ENCODE measurements at places on chromosomes 11 and 22.

DNA sequence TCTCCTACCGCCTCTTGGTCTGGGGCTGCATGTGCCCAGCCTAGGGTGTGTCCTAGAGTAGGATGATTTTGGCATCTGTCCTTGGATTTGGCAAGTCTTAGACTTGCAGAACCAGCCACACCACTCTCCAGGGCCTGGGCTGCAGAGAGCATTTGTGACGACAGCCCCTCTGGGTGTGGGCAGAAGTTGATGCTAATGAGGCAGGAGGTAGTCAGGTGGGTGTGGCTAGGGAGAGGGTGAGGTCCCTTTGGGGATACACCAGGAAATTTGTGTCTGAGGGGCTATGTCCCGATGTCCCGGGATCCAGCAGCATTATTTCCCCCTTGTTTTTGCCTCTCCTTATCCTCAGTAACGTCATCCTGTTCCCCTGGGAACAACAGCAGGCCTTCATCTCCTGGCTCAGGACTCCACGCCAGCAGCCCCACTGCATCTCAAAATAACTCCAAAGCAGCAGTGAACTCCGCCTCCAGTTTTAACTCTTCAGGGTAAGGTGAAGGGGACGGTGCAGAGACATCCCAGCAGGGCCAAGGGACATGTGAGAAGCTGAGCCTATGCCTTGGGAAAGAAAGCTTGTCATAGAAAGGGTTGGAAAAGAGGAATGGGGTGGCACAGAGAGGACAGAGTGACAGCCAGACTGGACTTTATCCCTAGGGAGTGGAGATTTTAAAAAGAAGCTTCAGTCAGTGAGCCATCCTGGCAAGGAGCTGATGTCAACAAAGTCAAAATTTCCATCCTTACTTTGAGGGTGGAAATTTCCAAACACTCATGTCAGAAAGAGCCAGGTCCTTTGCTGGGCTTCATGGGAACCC is 8.0 kb upstream of the TLCD5 start:
- no peak for DNase-seq

GRCh38 chr11:47511917-47512316 is 41.0 kb downstream of the CELF1 start:
- no peak for DNase-seq

DNA sequence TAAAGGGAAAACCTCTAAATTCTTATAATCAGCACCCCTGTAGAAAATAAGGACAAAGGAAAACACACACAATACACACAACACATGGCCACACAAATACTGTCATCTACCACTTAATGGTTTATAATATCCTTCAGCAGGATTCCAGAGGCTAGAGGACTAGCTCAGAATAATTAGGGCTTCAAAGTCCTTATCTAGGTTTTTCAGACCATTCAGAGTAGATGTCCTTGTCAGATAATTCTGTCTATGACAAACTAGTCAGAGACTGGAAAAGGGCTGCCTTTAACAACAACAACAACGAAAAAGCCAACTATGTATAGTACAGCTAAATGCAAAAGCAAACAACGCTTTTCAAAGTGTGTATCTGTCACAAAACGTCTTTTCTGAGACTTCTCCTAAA is 456.5 kb upstream of the CNTN5 start:
- no peak for DNase-seq

DNA sequence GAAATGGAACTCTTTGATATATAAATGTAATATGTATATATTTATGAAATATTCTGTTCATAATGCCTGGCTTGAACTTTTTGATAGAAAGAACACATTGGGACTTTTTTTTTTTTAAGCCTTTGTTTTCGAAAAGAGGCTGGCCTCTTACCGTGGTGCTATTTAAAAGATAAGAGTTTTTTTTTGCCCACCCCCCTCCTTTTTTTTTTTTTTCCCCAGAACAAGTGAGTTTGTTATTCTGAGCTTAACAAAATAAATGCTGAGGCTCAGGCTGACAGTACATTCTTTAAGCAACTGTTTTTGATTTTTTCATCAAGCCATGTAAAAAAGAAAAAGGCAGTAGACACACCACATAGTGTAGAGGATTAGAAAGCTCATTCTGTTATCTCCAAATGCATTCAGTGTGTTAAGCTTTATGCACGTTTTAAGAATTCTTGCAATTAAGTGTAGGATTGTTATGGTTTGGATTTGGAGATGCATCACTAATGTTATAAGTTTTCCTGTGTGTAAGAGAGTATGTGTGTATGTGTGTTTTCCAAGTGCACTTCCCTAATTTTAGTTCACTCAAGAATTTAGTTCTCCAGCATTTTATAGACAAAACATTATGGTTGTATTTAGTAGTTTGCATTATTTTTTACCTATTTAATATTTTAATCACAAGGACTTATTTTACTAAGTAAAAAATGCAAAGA is 12.0 kb downstream of the PDHX start:
- DNase-seq, result no peak

DNA sequence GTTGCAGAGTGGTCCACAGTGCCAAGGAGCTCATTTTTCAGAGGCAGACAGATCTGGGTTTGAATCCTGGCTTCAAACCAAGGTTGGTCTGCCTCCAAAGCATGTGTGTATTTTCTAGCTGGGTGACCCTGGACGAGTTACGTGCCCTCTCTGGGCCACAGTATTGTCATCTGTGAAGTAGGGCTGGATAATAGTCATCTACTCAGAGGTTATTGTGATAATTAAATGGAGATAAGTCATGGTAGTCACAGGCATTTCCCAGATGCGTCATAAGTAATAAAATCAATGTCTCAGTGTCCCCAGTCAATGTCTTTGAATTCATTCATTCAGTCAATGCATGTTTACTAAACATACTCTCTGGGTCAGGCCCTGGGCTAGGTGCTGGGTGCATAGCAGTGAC is 8.6 kb downstream of the OMP start:
- DNase-seq, result no peak

DNA sequence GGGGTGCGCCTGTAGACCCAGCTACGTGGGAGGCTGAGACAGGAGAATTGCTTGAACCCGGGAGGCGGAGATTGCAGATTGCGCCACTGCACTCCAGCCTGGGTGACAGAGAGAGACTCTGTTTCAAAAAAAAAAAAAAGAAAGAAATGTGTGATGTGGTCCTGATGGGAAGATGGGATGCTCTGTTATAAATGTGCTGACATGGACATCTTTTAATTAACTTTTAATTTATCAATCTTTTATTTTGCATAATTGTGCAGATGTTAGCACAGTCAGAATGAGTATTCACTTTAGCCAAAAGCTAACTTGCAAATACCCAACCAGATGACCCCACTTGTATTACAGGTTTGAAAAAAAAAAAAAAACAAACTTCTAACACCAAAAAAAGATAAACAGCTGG is 23.8 kb upstream of the USP47 start:
- no peak for DNase-seq

GRCh38 chr11:117420143-117420485 is 92.5 kb downstream of the CEP164 start:
- DNase-seq, result no peak

- no peak for DNase-seq
These were observed 35.7 kb downstream of the DAGLA start for GRCh38 chr11:61715867-61716266.

- no peak for DNase-seq
These were observed 1.2 kb downstream of the ACAD8 start for GRCh38 chr11:134254433-134255183.

- no peak for DNase-seq
These were observed 15.9 kb downstream of the CBLIF start for GRCh38 chr11:59829358-59829757.

DNA sequence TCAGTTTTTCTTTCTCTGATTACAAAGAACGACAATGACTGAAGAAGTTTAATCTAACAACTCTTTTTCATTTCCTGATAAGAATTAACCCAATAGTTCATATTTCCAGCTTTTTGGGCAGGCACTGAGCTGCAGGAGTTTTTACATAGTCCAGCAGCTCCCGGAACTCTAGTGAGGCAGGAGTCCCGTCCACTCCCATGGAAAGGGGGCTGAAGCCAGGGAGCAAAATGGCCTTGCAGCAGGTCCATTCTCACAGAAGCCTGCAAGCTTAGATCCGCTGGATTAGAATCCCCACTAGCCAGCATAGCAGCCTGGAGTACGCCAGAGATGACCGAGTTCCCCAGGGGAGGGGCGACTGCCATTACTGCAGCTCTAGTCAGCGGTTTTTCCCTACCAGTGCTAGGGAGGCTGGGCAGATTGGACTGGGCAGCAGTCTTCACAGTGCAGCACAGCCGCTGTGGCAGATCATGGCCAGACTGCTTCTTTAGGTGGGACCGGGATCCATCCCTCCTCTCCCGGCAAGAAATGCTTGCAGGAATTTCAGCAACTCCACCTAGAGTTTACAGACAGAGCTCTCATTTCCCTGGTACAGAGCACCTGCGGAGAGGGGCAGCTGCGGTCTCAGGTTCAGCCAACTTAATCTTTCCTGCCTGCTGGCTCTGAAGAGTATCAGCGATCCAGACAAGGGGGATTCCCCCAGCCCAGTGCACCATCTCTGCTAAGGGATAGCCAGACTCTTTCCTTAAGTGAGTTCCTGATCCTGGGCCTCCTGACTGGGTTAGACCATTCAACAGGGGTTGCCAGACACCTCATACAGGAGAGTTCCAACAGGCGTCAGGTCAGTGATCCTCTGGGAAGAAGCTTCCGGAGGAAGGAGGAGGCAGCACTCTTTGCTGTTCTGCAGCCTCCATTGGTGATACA is 742 bp upstream of the CASP4 start:
- DNase-seq, result no peak

DNA sequence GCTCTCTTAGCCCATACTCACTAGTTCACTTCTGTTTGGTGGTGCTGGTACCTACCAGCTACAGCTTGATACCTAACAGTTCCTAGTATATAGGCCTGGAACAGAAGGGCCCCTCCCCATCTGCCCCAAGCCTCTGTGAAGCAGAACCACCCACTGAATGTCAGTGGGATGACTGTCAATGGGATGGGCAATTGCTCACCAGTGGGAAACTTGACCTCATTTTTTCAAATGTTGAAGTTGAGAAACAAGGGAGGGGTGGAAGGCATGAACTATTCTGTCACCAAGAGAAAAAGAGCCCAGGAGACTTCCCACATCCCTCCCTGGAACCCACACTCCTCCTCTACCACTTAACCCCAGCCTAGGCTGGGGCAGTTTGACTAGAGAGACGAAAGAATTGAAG is at the start of gene NLRP10:
NLRP10 (minus strand) TSS at position 62 of the 400 bp plus-strand sequence. CDS start 1,952 bp downstream, outside the sequence.
- DNase-seq, result no peak

DNA sequence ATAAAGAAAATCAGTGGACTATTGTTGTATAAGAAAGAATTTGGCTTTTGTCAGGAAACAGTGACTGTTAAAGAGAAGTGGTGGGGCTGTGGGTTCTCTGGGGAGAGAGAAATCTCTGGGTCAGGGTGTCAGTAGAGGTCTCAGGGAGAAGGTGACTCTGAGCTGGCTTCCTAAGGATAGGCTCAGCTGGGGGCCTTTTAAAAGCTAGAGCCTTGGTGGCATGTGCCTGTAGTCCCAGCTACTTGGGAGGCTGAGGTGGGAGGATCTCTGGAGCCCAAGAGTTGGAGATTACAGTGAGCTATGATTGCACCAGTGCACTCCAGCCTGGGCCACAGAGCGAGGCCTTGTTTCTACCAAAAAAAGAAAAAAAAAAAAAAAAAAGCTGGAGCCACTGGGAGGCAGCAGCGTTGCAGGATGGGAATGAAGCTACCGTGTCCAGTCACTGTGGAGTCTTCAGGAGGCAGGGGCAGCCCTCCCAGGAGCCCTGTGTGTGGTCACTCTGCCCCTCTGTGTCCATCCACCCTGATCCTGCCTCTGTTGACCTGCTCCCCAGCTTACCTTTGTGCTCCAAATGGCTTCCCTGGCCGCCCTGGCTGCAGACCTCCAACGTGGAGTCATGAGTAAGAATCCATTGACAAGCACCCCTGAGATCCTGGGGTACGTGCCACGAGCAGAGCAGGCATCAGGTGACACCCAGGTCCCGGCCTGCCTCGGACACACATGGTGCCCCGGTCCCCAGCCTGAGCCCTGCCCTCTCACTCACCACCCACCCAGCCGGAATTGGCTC is 5.4 kb upstream of the MIF start:
- no peak for DNase-seq
